ENCODE measurements at places on chromosomes 16 and 17.

DNA sequence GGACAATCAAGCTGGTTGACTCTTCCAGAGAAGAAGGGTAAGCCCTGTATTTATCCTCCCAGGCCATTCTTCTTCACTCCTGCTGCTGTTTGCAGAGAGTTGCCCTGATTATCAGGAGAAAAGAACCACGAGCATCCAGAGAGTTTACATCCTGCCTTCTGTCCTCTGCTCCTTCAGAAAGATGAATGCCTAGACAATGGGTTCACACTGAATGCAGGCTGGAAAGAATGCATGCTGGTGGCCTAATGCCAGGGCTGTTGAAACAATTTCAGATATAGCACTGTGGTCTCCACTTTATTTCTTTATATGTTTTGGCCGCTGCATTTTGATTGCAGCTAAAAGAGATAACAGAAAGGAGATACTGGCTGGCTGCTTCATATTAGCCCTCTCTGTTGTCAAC lies 21.2 kb upstream of the HAS3 start:
- DNase-seq = no peak

DNA sequence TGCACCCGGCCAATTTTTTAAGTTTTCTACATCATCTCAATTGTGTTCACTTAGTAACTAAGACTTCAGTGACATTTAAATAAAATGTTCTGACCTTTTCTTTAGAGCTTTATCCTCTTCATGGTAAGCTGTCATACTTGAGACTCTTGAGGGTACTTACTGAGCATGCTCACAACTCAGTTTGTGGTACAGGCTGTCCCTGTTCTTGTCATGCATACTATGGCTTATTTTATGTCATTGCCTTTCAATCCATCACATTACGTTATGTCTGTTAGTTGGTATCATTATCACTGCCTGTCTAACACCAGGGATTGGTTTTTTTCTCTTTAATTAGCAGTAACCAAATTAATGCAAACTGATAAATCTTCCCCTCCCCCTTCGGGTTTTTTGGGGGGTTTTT lies 41.9 kb upstream of the RHBDL3 start:
- no peak for DNase-seq

GRCh38 chr17:61583242-61583641 lies 7.8 kb downstream of the NACA2 start:
- peak; percentile 16 for DNase-seq

DNA sequence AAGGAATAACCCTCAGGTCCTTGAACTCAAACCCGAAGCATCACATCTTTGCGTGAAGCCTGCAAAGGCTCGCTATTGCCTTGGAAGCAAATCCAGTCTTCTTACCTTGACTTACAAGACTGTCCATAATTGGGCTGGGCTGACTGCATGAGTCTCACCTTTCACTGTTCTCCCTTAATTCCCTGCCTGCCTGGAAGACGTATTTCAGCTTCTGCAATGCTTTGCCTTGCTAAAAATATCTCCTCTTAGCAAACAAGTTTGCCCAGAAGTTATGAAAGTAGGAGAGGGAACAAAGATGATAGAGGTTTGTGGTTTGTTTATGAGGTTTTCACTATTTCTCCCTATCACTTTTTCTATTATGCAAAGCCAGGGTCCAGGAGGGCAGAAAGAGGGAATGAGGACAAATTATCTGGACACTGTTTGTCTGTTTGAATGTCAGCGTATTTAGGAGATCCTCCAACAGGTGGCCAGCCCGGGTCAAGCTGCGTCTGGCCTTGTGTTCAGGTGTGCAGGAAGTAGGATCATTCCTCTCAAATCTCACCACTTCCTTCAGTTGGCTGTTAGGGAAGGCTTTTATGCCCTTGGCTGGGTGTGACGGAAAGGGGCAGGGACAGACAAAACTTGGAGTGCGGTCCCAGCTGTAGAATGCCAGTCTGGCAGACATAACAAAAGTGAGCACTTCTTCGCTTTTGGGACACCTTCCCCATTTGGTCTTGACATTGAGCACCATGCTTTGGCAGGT lies 488.9 kb downstream of the CDH13 start:
- no peak for DNase-seq

GRCh38 chr17:41049110-41049509 lies 2.0 kb upstream of the KRTAP2-1 start:
- DNase-seq = no peak

DNA sequence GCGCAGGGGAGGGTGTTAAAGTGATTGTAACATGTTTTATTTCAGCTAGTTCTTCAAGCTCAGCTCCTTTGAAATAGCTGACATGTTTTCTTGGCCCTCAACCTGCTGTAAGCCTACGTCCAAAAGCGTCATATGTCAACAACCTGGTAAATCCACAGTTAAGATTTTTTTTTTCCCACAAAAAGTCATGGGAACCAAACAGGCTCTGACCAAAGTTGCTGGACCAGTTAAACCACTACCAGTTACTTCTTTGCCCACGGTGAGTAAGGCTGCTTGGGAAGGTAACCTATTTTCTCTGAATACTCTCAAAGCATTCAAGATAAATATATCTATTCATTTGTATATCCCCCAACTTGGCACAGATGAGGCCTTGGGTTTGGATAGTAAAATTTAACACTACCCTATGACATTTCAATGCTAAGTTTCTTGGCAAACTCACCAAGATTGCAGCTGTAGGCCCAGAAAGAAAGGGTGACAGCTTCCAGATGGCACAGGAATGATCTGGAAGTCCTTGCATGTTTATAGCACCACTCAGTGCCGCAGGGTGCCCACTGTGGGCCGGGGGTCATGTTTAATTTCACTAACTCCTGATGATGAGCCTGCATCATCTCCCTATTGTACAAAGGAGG lies 166.2 kb downstream of the XYLT1 start:
- no peak for DNase-seq

- DNase-seq = peak; percentile 3
These were observed 574 bp downstream of the MPP3 start for GRCh38 chr17:43832168-43832975.

GRCh38 chr17:38732376-38733281 lies 2.5 kb downstream of the CISD3 start:
- DNase-seq = no peak
